A375 (cell line): ENCODE measurements at places on chromosomes 2 and 18. TPM values are rescaled to one million over a fixed set of nuclear protein-coding genes. Genes with fewer than 3 reads are reported as not detected.

The REG3G gene
- 1.1 TPM in 1 of 2 replicates, not detected in the other for total RNA-seq

The ILKAP gene
- 18.1 and 18.4 TPM in 2 replicates for total RNA-seq

The SERPINE2 gene
- total RNA-seq = 1,306 and 1,506 TPM in 2 replicates

The FSHR gene
- not detected in 2 replicates for total RNA-seq

The ZSWIM2 gene
- total RNA-seq = not detected in 2 replicates

The CNRIP1 gene
- 6.5 and 7.6 TPM in 2 replicates for total RNA-seq

The KLHL41 gene
- 0.45 TPM in 1 of 2 replicates, not detected in the other for total RNA-seq

The MARS2 gene
- total RNA-seq = 6.6 and 7.1 TPM in 2 replicates

The NT5C1B gene
- total RNA-seq = not detected in 2 replicates

The LRATD1 gene
- total RNA-seq = 0.08 and 0.13 TPM in 2 replicates

The FOXD4L1 gene
- total RNA-seq = 0.08 and 0.19 TPM in 2 replicates

The CRIM1 gene
- 109 and 129 TPM in 2 replicates for total RNA-seq

The GPR155 gene
- 0.30 and 0.72 TPM in 2 replicates for total RNA-seq

The TTL gene
- 23.3 and 30.4 TPM in 2 replicates for total RNA-seq

The CIAO1 gene
- total RNA-seq = 95.5 and 104 TPM in 2 replicates

The LIMS2 gene
- total RNA-seq = 0.19 and 0.48 TPM in 2 replicates

The OSBPL6 gene
- 5.7 and 7.0 TPM in 2 replicates for total RNA-seq

The SPP2 gene
- not detected in 2 replicates for total RNA-seq

The TUBB8B gene
- total RNA-seq = not detected in 2 replicates

The AQP12A gene
- total RNA-seq = not detected in 2 replicates

The GRB14 gene
- total RNA-seq = 0.45 and 0.53 TPM in 2 replicates

The KRCC1 gene
- 6.5 and 6.9 TPM in 2 replicates for total RNA-seq

The SOWAHC gene
- 7.9 and 12.4 TPM in 2 replicates for total RNA-seq

The VSNL1 gene
- total RNA-seq = 3.7 and 3.8 TPM in 2 replicates

The GULP1 gene
- total RNA-seq = 49.0 and 52.8 TPM in 2 replicates

The VWC2L gene
- total RNA-seq = not detected in 2 replicates

The PIEZO2 gene
- total RNA-seq = 0.79 and 3.7 TPM in 2 replicates

The NETO1 gene
- total RNA-seq = 2.1 and 2.9 TPM in 2 replicates

The CAMKMT gene
- 2.5 and 5.4 TPM in 2 replicates for total RNA-seq

The SEPTIN10 gene
- 26.1 and 33.1 TPM in 2 replicates for total RNA-seq

The G6PC2 gene
- total RNA-seq = not detected in 2 replicates

The SOX11 gene
- 8.9 and 9.3 TPM in 2 replicates for total RNA-seq

The PRSS56 gene
- not detected in 2 replicates for total RNA-seq

The PLEK gene
- total RNA-seq = not detected in 2 replicates

The ZFP36L2 gene
- total RNA-seq = 8.1 and 10.3 TPM in 2 replicates

The TSPYL6 gene
- not detected in 2 replicates for total RNA-seq

The RETREG2 gene
- total RNA-seq = 22.8 and 23.2 TPM in 2 replicates
